ENCODE measurements at places on chromosomes 1 and 21.

- no peak for DNase-seq
These were observed 61.7 kb downstream of the MDM4 start for GRCh38 chr1:204577794-204578478.

DNA sequence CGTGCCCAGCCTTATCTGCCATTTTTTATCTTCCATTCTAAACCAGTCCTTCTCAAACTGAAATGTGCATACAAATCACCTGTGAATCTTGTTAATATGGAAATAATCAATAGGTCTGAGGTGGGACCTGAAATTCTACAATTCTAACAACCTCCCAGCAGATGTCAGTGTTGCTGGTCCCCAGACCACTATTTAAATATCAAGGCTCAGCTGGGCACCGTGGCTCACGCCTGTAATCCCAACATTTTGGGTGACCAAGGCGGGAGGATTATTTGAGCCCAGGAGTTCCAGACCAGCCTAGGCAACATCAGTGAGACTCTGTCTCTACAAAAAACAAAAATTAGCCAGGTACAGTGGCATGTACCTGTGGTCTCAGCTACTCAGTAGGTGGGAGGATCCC, 4.1 kb downstream of the UQCRHL start:
- no peak for DNase-seq

GRCh38 chr1:3712573-3713535, 39.4 kb upstream of the CCDC27 start:
- no peak for DNase-seq

- no peak for DNase-seq
These were observed 96.1 kb downstream of the SLC35F3 start for GRCh38 chr1:234000557-234001041.

DNA sequence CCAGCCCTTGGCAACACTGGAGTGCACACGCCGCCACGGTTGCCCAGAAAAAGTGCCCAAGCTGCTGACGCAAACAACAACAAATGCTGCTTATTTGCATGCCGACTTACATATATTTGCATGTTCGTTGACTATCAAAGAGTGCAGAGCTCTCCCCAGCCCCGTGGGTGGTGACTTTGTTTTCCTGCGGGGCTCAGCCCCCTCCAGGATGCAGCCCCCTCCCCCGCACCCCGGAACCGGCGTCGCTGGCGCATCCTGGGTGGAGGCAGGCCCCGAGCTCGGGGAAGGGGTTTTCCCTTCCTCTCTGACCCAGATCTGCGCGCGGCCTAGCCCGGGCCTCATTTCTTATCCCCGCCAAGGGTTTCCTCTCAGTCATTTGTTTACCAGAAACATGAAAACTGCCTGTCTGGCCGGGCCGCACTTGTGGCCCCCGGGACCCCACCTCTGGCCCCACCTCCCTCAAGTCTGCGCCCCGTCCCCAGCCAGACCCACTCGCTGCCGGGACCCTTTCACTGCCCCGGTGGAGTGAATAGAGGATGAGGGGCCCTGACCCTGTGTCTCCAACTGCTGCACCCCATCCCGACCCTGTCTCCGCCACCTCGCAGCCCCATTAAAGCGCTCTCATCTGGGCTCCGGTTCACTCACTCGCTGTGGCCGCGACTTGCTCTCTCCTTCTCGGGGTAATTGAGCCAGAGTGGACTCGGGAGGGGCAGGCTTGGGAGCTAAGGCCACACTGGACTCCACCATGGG, 5.5 kb downstream of the TNFRSF25 start:
- no peak for DNase-seq

DNA sequence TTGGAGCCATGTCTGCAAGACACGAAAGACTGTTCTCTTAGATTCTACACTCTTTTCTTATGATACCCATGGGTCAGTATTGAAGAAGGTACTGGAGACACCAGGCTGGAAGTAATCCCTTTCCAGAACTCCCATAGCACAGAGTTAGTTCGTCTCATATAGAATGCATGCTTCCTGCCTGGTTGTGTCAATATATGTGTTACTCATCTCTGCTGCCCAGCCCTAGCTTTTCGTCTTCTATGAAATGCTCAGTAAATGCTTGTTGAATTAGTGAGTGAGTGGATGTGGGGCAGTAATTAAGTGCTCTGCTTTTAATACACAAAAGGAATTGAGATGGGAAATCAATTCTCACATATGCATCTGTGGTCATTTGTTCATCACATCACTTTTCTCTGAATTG, 32.1 kb downstream of the ADCY10 start:
- DNase-seq = no peak

GRCh38 chr1:154626456-154627256, 18.7 kb upstream of the ADAR start:
- DNase-seq = no peak

GRCh38 chr1:160752924-160753323, 13.9 kb downstream of the SLAMF7 start:
- DNase-seq = no peak

Data from epithelial cell of prostate (primary cell).